Fibroblast of the aortic adventitia (primary cell): ENCODE measurements at places on chromosomes 2 and 18. TPM values are rescaled to one million over a fixed set of nuclear protein-coding genes. Genes with fewer than 3 reads are reported as not detected.

Gene STK17B
- 50.5 and 114 TPM in 2 replicates for total RNA-seq

Gene RAB31
- 68.4 and 90.4 TPM in 2 replicates for total RNA-seq

Gene LHCGR
- 0.25 TPM in 1 of 2 replicates, not detected in the other for total RNA-seq

Gene RAD51AP2
- total RNA-seq, result 0.09 TPM in 1 of 2 replicates, not detected in the other

Gene NCKAP1
- 76.4 and 167 TPM in 2 replicates for total RNA-seq

Gene DSC2
- 0.82 TPM in 1 of 2 replicates, not detected in the other for total RNA-seq

Gene CD207
- not detected in 2 replicates for total RNA-seq

Gene GRB14
- 6.1 and 6.9 TPM in 2 replicates for total RNA-seq

Gene LRRC30
- not detected in 2 replicates for total RNA-seq

Gene TMEM178A
- 0.36 TPM in 1 of 2 replicates, not detected in the other for total RNA-seq
